MV-4-11 (cell line): ENCODE measurements at places on chromosomes 5 and 9.
A peak's percentile ranks its signal among the peaks of the same experiment; 100 is the strongest.

- no peak for DNase-seq
Observed at GRCh38 chr5:180129291-180130190, 58.0 kb upstream of the RNF130 start.

DNA sequence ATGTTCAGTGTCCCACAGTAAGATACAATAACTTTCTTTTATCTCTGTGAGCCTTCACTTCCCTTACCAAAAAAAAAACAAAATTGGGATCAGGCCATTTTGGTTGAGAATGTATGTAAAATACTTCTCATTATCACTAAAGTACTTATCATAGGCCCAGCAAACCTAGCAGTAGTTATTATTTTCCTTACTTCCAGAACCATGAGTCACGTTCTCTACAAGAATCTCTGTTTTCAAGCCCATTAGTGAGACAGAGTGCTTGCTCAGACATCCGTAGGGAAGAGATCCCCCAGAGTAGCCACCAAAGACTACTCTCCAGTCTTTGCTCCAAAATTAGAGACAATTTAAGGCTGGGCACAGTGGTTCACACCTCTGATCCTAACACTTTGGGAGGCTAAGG, 103.9 kb upstream of the NR5A1 start:
- DNase-seq: no peak

- no peak for DNase-seq
Observed at GRCh38 chr5:57382655-57383054, 100.0 kb downstream of the ACTBL2 start.

DNA sequence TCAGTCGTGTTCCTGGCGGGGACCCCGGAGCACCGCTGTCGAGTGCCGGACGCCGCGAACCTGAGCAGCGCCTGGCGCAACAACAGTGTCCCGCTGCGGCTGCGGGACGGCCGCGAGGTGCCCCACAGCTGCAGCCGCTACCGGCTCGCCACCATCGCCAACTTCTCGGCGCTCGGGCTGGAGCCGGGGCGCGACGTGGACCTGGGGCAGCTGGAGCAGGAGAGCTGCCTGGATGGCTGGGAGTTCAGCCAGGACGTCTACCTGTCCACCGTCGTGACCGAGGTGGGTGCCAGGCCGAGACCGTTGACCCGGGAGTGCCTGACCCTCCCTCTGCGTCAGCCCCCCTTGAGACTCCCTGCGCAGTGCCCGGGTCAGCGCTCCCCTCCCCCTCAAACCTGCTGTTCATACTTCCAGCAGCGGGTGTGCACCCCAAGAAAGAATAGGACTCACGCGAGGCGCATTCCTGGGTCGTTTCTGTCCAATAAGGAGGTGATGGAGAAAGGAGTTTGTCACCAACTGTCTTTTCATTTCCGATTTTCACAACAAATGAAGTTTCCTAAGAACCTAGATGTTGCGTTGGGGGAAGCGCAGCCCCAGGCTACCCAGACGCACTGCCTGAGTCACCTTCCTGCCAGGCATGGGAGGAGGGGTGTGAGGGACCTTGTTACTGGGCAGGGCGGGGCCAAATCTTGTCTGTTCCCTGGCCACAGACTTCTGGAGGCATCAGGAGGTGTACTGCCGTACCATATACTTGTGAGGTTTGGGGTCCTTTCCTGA, 722 bp downstream of the SLC22A4 start:
- peak; percentile 98 for DNase-seq

DNA sequence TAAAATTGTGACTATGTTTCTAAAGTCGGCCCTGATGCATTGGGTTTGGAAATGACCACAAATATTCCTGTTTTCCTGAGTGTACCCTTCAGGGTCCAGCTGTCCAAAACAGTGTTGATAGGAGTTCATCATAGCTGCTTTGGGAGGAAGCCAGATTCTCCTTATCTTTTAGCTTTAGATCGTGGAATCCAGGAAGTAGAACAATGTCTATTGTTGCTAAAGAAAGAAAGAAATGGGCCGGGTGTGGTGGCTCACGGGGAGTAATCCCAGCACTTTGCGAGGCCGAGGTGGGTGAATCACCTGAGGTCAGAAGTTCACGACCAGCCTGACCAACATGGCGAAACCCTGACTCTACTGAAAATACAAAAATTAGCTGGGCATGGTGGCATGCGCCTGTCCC, 9.5 kb downstream of the CAVIN4 start:
- no peak for DNase-seq

GRCh38 chr5:80346055-80346454, 26.3 kb downstream of the SPZ1 start:
- peak; percentile 18 for DNase-seq

DNA sequence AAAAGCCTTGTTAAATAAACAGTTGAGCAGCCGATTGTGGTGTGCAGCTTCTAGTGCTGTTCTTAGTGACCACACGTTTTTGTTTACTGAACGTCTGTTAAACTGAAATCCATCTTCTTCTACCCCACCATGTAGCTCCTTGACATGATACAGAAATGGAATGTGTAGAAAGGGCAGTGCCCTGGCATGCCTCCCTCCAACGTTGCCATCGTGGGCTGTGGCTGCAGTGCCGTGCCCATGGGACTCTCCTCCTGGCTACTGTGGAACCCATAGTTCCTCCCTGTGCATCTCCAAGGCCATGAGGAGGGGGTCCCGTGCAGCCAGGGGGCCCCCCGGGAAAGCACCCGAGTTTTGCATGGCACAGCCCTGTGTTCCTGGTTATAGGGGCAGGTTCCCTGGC, 23.3 kb upstream of the TGFBI start:
- no peak for DNase-seq

- no peak for DNase-seq
Observed at GRCh38 chr5:111670826-111671492, 86.0 kb downstream of the NREP start.

GRCh38 chr9:78568774-78569173, 271.8 kb downstream of the PSAT1 start:
- DNase-seq: no peak

- DNase-seq: no peak
Observed at GRCh38 chr9:123947326-123947725, 17.4 kb upstream of the DENND1A start.

DNA sequence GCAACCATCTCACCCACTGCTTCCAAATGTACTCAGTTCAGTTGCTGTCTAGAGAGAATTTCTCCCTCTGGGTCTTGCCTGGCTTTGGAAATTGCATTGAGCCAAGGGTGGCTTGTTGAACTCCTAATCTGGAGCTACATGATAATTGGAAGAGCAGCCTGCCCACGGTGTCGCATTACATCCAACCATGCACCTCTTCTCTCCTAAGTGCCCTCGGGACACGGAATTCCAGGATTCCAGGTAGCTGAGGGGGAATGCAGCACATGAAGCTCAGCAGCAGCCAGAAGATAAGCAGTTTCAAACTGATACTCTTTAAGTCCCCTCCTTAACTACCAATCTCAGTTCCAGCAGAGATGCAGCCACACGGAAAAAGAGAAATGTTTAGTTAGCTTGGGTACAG, 509.4 kb upstream of the KLF4 start:
- DNase-seq: no peak

DNA sequence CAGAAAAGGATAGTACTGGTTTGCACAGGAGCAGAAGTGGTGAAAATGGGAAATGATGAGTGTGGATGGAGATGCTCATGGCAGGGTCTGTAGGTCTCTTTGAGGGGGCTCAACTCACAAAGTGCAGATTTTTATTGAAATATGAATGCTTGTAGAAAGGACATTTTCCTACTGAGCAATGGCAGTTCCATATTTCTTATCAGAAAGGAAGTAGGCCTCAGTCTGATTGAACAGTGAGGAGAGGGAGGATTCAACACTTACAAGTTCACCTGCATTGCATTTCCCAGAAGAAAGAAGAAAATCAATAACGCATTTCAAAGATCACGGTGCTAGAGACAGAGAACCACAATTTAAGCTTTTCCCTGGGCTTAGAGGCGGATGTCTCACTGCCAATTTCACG, 49.2 kb downstream of the ANXA2R start:
- no peak for DNase-seq

DNA sequence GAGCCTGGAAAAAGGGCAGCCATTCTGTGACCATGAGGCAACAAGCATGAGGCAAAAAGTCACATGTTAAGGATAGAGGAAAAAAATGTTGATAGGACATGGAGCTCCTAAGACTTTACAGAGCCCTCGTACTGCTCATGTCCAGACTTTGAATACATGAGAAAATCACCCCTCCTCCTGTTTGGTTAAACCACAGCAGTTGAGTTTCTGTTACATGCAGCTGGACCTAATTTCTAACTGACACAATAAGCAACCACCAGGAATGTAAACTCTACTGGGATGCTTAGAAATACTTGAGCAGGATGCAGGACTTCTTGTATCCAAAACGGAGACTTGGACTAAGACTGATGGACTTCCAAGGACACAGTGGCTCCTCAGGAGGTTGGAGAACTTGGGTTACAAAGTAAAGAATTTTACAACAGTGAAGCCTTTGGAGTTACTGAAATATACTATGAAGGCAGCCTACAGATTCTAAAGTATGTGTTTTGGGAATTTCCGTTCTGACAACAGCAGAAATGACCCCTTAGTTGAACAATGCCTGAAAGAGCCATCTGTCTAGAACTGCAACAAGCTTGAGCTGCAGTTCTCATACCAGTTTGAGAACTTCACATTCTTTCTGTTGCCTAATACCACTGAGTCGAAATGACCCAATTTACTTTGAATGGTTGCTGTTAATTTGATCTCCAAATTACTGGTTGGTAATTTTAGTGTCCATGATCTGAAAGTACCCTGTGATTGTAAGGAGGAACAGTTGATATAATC, 268.9 kb downstream of the PIK3R1 start:
- DNase-seq: no peak

DNA sequence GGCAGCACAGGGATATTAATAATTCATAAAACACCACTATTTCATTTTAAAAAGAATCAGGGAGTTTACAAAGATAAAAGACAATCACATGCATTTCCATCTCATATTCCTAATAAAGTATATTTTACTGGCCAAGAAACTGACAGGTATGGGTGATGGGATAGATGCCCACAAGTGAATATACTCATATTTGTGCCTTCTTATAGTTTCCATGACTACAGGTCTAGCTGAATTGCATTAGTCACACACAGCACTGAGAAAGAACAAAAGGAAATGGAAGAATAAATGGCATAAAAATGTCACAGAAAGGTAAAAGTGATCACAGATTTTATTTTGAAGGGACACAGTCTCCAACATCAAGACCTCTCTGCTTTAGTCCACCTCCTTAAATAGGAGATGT, 193.5 kb downstream of the PLK2 start:
- no peak for DNase-seq

DNA sequence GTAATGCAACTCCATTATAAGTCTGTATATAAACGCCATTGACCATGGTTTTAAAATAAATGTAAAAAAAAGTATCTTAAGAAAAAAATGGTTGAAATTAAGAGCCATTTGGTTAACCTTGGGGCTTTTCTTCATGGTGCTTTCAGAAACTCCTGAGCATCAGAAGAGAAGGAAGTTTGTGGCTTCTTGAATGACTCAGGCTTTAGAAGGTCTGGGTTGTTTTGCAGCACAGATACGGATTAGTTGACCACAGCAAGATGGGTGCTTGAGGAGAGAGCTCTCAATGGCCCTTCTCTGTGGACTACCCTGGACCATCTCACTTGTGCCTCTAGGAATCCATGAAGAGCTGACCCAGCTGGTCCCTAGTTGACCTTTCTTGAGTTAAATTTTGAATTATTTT, 189.5 kb downstream of the TMEM38B start:
- DNase-seq: peak; percentile 88

GRCh38 chr9:129382281-129383018, 204.4 kb upstream of the IER5L start:
- no peak for DNase-seq

DNA sequence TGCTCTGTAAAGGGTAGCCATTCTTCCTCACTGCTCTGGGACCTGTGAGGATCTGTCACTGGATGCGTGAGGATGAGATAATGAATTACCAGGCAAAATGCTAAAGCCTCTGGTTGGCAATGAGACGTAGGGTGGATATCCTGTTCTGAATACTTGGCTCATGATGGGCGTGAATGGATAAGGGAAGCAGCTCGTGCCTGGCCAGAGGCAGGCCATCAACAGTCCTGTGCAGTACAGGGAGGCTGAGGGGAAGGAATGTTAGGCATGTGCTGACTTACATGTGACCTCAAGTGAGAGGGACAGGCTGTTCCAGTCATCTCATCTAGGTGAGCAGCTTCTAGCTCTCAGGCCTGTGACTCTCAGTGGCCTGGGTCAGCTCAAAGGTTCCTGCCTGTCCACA, 172.8 kb downstream of the CARTPT start:
- no peak for DNase-seq

- peak; percentile 26 for DNase-seq
Observed at GRCh38 chr9:1939926-1940368, 75.2 kb upstream of the SMARCA2 start.

DNA sequence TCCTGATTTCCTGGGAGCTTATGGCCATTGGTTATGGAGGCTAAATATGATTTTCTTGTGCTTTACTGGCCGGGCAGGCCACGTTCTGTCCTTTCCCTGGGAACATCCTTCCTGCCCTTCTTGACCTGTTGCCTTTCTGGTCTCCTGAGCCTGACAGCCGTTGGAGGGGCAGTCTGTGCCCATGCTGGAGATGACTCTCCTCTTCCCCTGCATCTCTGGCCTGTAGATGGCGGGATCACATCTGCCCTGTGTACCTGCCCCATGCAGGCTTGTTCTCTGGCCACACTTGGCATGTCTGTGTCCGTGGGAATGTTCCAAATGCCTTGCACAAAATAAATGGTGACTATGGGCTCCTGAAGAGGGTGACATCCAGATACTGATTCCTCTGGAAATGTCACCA, 253.1 kb upstream of the IRX4 start:
- DNase-seq: no peak

GRCh38 chr5:40160435-40160834, 519.3 kb upstream of the PTGER4 start:
- no peak for DNase-seq

- no peak for DNase-seq
Observed at GRCh38 chr5:116953251-116953930, 378.8 kb upstream of the SEMA6A start.

DNA sequence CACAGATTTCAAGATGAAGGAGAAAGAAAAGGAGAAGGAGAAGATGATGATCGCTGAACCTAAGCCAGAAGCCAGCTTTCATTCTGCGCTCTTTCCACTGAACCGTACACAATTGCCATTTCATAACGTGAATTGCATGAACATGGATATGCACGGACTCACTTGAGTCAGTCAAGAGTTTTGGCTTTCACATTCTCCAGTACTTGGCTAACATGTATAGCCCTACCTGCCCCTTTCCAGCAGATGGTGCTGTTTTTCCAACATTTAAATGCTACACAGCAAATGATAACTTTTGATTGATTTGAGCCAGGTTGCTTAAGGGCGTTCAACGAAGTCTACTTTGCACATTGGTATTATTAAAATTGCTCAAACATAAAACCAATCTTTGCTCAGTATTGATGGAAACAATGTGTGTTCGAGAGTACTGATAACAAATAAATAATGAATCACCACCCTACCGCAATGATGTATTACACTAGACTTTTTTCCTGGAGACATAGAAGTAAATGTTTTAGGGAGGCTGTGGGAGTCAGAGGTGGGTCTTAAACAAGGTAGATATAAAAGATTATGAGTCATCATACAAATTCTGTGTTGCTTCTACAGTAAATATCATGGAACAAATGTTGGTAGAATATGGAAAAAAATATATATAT, 196.4 kb downstream of the TRPM3 start:
- peak; percentile 32 for DNase-seq

- DNase-seq: no peak
Observed at GRCh38 chr9:88732128-88732527, 197.2 kb downstream of the NXNL2 start.

GRCh38 chr5:116577064-116577788, 2.6 kb upstream of the SEMA6A start:
- DNase-seq: no peak
